ENCODE measurements at places on chromosomes 3 and 15.
A peak's percentile ranks its signal among the peaks of the same experiment; 100 is the strongest.

- no peaks in the 10 kb centered on the region for H3K27me3 ChIP-seq
- no peak overlapping the region for H3K4me3 ChIP-seq
- H3K36me3 ChIP-seq, result no peaks in the 10 kb centered on the region
- no peaks in the 10 kb centered on the region for H3K4me1 ChIP-seq
Measured at GRCh38 chr3:53836084-53836872, 9.9 kb downstream of the CHDH start.

DNA sequence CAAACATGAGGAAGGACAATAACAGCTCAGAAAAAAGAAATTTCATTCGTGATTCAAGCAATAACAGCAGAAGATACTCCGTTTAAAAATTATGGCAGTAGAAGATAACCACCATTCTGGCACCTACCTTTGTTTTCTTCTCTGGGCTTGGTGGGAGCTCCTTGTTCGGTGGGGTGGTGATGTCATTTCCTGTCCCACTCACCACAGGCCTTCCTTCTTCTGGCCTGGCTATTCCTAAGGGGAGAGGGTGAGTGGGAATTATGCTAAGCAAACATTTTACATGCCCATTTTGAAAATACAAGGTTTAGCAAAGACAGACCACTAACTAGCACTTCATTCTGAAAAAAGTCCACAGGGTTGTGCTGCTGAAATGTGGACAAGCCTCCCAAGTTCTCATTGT lies 74.4 kb downstream of the DHX30 start:
- peaks cover 27% of the 10 kb centered on the region for H3K4me1 ChIP-seq
- H3K27me3 ChIP-seq, result no peaks in the 10 kb centered on the region
- no peak overlapping the region for H3K27ac ChIP-seq
- no peak overlapping the region for H3K4me3 ChIP-seq
- H3K36me3 ChIP-seq, result peaks cover 25% of the 10 kb centered on the region

DNA sequence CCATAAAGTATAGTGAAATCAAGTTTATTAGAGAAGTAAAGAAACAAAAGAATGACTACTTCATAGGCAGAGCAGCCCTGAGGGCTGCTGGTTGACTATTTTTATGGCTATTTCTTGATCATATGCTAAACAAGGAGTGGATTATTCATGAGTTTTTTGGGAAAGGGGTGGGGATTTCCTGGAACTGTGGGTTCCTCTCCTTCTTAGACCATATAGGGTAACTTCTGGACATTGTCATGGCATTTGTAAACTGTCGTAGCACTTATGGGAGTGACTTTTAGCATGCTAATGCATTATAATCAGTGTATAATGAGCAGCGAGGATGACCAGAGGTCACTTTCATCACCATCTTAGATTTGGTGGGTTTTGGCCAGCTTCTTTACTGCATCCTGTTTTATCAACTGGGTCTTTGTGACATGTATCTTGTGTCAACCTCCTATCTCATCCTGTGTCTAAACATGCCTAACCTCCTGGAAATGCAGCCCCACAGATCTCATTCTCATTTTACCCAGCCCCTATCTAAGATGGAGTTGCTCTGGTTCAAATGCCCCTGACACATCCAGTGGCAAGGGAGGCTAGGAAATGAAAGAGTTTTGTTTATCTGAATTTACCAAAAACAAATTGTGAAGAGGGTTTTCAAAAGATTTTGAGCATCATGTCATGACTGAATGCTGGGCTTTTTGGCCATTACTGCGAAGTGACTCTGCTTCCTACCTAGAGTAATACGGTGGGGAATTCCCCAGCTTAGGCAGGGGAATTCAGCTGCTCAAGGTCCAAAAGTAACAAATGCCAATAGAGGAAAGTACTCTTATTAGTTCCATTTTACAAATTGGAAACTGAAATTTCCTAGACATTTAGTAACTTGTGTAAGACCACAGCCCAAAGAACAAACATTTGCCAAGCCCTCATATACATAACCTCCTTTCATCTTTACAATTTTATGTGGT lies 6.2 kb upstream of the SPSB4 start:
- DNase-seq, result no peak
- peaks cover 17% of the 10 kb centered on the region for H3K27me3 ChIP-seq
- no peak overlapping the region for H3K4me3 ChIP-seq
- no peaks in the 10 kb centered on the region for H3K36me3 ChIP-seq
- H3K27ac ChIP-seq, result no peak overlapping the region
- H3K4me1 ChIP-seq, result no peaks in the 10 kb centered on the region

DNA sequence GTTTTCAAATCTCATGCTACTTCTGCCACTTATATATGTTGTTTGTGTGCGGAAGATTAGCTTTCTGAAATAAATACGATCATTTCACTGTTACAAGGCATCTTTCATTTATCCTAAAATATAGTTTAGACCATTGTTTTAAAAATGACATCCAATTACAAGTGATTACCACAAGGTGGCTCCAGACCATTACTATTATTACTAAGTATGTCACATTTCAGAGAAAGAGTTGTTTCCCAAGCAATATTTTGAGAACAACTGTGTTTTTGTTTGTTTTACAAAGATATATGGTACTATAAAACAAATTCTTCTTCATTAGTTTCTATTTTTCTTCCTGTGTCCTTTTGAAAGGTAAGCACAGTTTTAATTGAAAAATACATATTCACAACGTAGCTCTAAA lies 136.0 kb upstream of the RAP2B start:
- no peaks in the 10 kb centered on the region for H3K36me3 ChIP-seq
- no peak overlapping the region for H3K27ac ChIP-seq
- no peak overlapping the region for H3K4me3 ChIP-seq
- peaks cover 2% of the 10 kb centered on the region for H3K4me1 ChIP-seq

- H3K4me3 ChIP-seq, result no peak overlapping the region
- no peak for DNase-seq
- H3K36me3 ChIP-seq, result no peaks in the 10 kb centered on the region
- no peak overlapping the region for H3K27ac ChIP-seq
- H3K4me1 ChIP-seq, result peaks cover 28% of the 10 kb centered on the region
Measured at GRCh38 chr3:53132347-53132746, 2.1 kb upstream of the RFT1 start.

GRCh38 chr15:69751566-69751965 lies 298.9 kb downstream of the RPLP1 start:
- H3K4me3 ChIP-seq, result no peak overlapping the region
- H3K27ac ChIP-seq, result no peak overlapping the region
- DNase-seq, result no peak
- no peaks in the 10 kb centered on the region for H3K36me3 ChIP-seq
- H3K27me3 ChIP-seq, result no peaks in the 10 kb centered on the region

- H3K27ac ChIP-seq, result no peak overlapping the region
- H3K27me3 ChIP-seq, result no peaks in the 10 kb centered on the region
- no peak for DNase-seq
- no peaks in the 10 kb centered on the region for H3K4me1 ChIP-seq
Measured at GRCh38 chr3:70813311-70813710, 500.9 kb upstream of the MDFIC2 start.

DNA sequence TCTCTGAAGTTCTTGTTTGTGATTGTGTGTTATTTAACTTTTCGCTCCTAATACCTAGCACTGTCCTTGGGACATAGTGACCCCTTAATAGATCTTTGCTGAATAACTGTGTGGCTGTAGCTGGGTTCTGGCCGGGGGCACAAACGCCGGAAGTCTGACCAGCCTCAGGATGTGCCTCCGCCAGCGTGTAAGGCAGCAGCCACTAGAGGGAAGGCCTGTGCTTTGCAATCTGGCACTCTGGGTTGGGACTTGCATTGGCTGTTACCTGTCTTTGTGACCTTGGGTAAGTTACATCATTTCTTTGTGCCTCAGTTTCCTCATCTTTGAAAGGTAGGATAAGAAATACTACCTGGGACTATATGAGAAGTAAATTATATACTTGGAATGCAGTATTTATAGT lies 158.7 kb downstream of the GHSR start:
- H3K36me3 ChIP-seq, result peaks cover 22% of the 10 kb centered on the region
- H3K27ac ChIP-seq, result no peak overlapping the region
- peaks cover 9% of the 10 kb centered on the region for H3K4me1 ChIP-seq
- no peak overlapping the region for H3K4me3 ChIP-seq
- no peaks in the 10 kb centered on the region for H3K27me3 ChIP-seq

GRCh38 chr3:158108445-158108985 lies 1.4 kb upstream of the RSRC1 start:
- H3K27ac ChIP-seq, result no peak overlapping the region
- no peak for DNase-seq
- H3K4me1 ChIP-seq, result peaks cover 64% of the 10 kb centered on the region
- H3K36me3 ChIP-seq, result no peaks in the 10 kb centered on the region
- H3K27me3 ChIP-seq, result peaks cover 59% of the 10 kb centered on the region

- peaks cover 12% of the 10 kb centered on the region for H3K36me3 ChIP-seq
- no peak overlapping the region for H3K4me3 ChIP-seq
- peak overlapping the region; percentile 74 for H3K27ac ChIP-seq
Measured at GRCh38 chr3:124812291-124813265, 74.6 kb downstream of the ITGB5 start.

GRCh38 chr15:81954158-81954783 lies 91.5 kb downstream of the MEX3B start:
- H3K27me3 ChIP-seq, result no peaks in the 10 kb centered on the region
- DNase-seq, result no peak
- H3K4me1 ChIP-seq, result no peaks in the 10 kb centered on the region
- no peak overlapping the region for H3K4me3 ChIP-seq
- no peak overlapping the region for H3K27ac ChIP-seq

- no peaks in the 10 kb centered on the region for H3K4me1 ChIP-seq
- no peak for DNase-seq
- no peak overlapping the region for H3K27ac ChIP-seq
- no peaks in the 10 kb centered on the region for H3K27me3 ChIP-seq
- H3K36me3 ChIP-seq, result no peaks in the 10 kb centered on the region
Measured at GRCh38 chr3:2697589-2697988, 412.6 kb downstream of the IL5RA start.

DNA sequence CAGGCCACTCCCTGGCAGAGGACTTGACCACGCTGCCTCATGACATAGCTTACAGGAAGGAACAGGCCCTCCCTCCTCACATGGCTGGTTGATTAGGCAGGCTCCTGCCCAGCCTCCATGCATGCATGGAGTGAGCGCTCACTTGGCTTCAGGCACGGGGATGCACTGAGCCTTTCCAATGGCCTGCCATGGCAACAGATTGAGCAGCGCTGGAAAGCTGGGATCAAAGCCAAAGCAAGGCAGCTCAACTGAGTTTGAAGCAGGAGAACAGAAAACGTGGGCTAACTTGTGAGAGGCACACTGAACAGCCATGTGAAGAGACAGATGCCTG lies 5.9 kb upstream of the GRAMD2A start:
- peaks cover 33% of the 10 kb centered on the region for H3K4me1 ChIP-seq

- H3K27ac ChIP-seq, result no peak overlapping the region
- peaks cover 45% of the 10 kb centered on the region for H3K36me3 ChIP-seq
- H3K4me1 ChIP-seq, result peaks cover 24% of the 10 kb centered on the region
- no peak for DNase-seq
- no peak overlapping the region for H3K4me3 ChIP-seq
Measured at GRCh38 chr15:23035964-23036566, 3.3 kb downstream of the TUBGCP5 start.

- no peaks in the 10 kb centered on the region for H3K27me3 ChIP-seq
- peak; percentile 43 for DNase-seq
Measured at GRCh38 chr15:101000271-101000681, 81.1 kb downstream of the LRRK1 start.

- H3K36me3 ChIP-seq, result no peaks in the 10 kb centered on the region
- no peaks in the 10 kb centered on the region for H3K27me3 ChIP-seq
- no peak overlapping the region for H3K4me3 ChIP-seq
- peaks cover 38% of the 10 kb centered on the region for H3K4me1 ChIP-seq
Measured at GRCh38 chr3:190378240-190378891, 9.6 kb upstream of the CLDN16 start.

DNA sequence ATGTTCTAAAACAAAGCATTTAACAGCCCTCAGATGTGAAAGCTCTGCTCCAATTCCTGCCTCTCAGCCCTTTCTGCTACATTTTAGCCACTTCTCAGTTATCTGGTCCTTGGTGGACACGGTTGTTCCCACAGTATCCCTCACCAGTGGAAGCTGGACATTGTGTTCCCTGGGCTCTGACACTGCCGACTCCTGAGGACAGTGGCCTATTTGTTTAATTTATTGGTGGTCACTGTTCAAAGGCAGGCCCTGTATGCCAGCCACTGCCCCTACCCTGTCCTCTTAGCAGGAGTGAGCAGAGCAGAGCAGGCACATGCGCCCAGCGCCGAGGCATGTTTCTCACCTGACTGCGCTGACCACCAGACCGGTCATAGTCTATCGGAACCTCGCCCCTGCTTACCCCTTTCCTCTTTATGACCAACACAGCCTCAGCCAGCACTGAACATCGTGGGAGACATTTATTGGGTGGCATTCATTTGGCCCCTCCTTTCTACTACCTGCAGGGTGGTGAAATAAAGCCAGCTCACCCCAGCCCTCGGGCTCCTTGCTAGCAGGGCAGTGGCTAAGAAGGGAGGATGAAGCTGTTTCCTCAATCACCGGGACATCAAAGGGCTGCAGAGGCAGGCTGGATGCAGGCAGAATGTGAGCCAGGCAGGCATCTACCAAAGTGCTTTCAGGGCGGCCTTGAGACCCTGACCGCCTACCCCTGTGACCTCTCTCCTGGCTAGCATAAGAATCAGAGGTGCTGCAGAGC lies 54.3 kb upstream of the HACD2 start:
- H3K27me3 ChIP-seq, result no peaks in the 10 kb centered on the region
- no peak for DNase-seq
- H3K4me3 ChIP-seq, result no peak overlapping the region
- peaks cover 19% of the 10 kb centered on the region for H3K36me3 ChIP-seq
- H3K4me1 ChIP-seq, result peaks cover 7% of the 10 kb centered on the region
- no peak overlapping the region for H3K27ac ChIP-seq

GRCh38 chr3:134883697-134884385 lies 88.8 kb downstream of the EPHB1 start:
- no peaks in the 10 kb centered on the region for H3K27me3 ChIP-seq
- DNase-seq, result no peak
- H3K27ac ChIP-seq, result no peak overlapping the region
- no peaks in the 10 kb centered on the region for H3K36me3 ChIP-seq
- H3K4me3 ChIP-seq, result no peak overlapping the region
- no peaks in the 10 kb centered on the region for H3K4me1 ChIP-seq

GRCh38 chr3:132279030-132279429 lies 38.2 kb upstream of the ACP3 start:
- no peaks in the 10 kb centered on the region for H3K36me3 ChIP-seq
- H3K27me3 ChIP-seq, result no peaks in the 10 kb centered on the region

DNA sequence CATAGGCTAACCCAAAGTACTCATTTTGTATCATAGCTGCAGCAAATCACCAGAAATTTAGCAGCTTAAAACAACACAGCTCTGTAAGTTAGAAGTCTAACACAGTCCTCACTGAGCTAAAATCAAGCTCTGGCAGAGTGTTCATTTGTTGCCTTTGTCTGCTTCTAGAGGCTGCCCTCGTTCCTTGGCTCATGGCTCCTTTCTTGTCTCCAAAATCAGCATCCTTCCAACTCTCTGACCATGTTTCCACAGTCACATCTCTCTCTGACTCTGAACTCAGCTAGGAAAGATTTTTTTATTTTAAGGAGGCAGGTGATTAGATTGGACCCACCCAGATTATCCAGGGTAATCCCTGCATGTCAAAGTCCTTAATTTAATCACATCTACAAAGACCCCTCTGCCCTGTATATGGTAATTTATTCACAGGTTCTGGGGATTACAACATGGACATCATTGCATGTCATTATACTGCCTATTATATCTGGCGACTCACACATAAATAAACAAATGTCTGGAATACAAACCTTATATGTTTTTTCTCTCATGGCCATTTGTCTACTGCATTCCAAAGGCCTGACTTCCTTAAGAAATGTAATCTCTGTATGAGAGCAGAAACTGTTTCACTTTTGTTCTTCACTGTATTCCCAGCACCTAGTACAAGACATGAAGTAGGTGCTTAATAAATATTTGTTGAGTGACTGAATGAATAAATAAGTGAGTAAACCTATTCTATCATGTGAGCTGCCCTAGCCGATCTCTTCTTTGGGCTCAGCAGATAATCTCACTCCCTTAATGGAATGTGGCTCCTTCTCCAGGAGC lies 15.1 kb upstream of the UACA start:
- no peaks in the 10 kb centered on the region for H3K4me1 ChIP-seq
- no peaks in the 10 kb centered on the region for H3K36me3 ChIP-seq
- no peak overlapping the region for H3K27ac ChIP-seq

All from suprapubic skin (tissue), 4 donors.